KBM-7 (cell line): ENCODE measurements at places on chromosomes 5 and 9.

DNA sequence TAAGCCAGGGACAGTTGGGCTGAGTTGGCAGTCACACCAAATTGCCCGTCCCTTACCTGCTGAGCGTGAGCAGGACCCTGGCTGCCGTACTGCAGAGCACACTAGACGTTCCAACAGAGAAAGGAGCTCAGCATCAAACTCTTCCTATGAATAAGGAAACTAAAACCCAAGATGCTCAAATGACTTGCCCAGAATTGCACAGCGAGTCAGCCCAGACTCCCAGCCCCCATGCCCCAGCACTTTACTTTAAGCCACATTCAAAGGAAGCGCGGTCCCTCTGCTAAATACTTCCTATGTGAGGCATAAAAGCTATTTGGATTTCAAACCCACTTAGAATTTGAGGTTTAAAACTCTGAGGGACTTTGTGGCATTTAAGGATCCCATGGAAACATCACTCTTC is 23.9 kb downstream of the PAX5 start:
- DNase-seq: no peak

- no peak for DNase-seq
Observed at GRCh38 chr9:34574571-34574970, 15.0 kb downstream of the CNTFR start.

DNA sequence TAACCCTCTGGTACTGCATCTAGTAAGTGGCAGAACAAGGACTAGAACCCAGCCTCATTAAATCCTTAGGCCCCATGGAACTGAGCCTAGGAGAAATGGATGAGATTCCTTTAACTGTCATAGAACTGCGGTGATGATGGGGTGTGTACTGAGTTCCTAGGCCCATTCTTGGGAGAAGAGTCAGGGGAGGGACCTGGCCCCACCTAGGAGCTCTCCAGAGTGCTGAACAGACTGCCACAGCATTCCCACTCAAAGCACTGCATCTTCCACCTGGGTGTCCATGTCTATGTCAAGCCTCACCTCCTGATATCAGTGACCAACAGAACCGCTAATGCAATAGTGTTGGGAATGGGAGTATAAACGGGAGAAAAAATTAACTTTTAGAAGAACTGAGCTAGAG is 36.6 kb downstream of the TTLL11 start:
- peak; percentile 28 for DNase-seq

GRCh38 chr9:109198736-109199382 is 31.8 kb upstream of the FRRS1L start:
- no peak for DNase-seq

- no peak for DNase-seq
Observed at GRCh38 chr5:19369048-19369447, 619.0 kb downstream of the CDH18 start.

GRCh38 chr5:33166522-33166921 is 274.2 kb upstream of the TARS1 start:
- DNase-seq: peak; percentile 32

- no peak for DNase-seq
Observed at GRCh38 chr5:93831449-93831848, 90.0 kb upstream of the POU5F2 start.

DNA sequence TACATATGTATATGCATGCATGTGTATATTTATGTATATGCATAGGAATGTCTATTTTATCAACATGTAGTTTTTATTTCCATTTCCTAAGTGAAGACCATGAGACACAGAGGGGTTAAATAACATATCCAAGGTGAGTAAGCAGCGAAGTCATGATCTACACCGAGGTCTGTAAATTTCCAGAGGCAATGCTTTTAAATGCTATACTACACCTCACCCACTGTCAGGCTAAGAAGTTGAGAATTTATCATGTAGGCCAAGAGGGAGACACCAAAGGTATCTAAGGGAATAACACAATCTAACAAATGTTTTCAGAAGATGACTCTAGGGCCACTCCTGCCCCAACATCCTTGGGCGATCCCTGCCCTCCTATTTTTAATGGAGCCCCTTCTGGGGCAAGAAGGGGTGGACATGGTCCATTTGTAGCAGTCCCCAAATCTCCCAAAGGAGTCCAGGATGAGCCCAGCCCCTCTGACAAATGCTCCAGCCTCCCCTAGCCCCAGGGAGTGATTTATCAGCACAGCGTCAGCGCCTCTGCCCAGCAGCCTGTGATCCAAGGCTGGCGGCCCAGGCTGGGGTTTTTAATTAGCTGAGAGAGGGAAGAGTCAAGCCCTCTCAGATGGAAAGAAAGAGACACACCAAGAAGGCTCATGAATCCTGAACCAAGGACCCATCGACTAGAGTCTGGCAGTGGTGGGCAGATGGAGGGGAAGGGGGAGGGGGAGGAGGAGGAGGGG is 339.9 kb downstream of the ASTN2 start:
- DNase-seq: no peak

- DNase-seq: no peak
Observed at GRCh38 chr9:95545831-95546567, 29.2 kb upstream of the PTCH1 start.

DNA sequence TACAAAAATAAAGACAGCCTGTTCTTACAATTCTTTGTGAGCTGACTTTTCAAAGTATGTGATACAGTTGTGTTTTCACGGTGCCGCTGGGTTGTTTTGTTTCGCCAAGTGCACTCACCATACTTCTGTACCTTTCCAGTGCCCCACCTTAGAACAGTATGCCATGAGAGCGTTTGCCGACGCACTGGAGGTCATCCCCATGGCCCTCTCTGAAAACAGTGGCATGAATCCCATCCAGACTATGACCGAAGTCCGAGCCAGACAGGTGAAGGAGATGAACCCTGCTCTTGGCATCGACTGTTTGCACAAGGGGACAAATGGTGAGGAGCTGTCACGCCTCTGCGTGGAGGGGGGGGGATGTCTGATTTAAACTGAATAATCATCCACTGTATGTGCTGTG is 12.9 kb downstream of the CCT5 start:
- DNase-seq: no peak

- peak; percentile 61 for DNase-seq
Observed at GRCh38 chr9:86946201-86947145, 833 bp downstream of the GAS1 start.

GRCh38 chr9:111190347-111190746 is 139.7 kb downstream of the OR2K2 start:
- DNase-seq: no peak

DNA sequence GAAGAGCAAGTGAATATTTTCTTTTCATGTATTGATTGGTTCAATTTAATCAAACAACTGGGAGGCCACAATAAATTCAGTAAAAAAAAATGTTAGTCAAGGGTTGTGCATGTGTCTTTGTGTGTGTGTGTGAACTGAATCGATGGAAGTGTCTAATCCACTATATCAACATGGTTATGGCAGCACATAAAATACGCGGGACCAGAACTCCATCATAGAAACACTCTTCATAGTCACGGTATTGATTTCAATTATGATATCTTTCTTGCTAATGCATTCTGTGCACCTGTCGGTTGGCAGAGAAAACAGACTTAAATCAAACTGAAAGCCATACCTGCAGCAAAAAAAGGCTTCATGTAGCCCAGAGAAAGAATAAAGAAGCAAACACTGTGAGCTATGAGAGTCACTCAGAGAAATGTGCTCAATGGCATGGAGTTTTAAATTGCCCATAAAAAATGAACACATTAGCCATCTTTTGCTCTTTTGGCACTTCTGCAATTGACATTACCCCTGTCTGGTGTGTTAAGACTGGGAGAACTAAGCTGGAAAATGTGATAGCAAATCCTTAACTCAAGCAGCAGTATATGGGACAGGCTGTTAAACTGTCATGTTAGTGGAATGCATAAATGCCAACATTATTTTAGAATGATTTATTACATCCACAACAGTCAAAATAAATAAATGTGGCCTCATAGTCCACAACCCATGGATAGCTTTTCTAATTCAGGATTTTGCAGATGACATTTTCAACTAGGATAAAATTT is 642.4 kb upstream of the C9orf72 start:
- DNase-seq: no peak

- DNase-seq: no peak
Observed at GRCh38 chr5:74373076-74373475, 267.5 kb downstream of the ENC1 start.

- DNase-seq: no peak
Observed at GRCh38 chr9:88651682-88652633, 117.0 kb downstream of the NXNL2 start.

DNA sequence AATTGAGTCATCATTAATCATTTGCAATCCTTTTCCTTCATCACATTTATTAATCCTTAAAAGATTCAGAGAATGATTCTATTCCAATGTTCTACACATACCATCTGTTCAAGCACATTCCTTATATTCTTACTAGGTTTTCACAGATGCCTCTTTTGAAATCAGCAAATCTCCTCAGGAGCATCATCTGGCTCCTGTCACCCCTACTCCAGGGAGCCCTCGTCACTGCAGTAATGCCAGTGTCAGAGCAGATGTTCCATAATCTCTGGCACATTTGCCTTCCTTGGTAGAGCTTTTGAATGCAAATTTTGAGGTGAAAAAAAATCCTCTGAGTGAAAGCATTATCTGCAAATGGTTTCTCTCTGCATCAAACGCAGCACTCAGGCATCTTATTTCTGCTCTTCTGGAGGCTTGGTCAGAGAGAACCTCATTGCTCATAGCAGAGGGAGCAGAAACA is 7.6 kb upstream of the KCNV2 start:
- DNase-seq: no peak

DNA sequence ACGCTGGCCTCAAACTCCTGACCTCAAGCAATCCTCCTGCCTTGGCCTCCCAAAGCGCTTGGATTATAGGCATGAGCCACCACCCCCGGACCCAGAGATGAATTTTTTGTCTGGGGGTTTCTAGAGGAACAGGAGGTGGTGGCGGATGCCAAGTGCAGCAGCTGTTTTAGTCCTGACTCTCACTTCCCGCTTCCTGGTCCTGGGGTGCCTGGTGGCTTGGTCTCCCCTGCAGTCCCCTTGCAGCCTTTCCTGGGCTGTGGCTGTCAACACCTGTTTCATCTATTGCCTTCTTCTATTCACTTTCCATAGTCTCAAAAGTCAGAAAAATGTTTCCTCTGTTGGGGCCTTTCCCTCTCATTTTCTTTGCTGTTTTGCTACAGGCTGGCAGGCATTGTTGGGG is 6.5 kb upstream of the NHP2 start:
- DNase-seq: no peak

DNA sequence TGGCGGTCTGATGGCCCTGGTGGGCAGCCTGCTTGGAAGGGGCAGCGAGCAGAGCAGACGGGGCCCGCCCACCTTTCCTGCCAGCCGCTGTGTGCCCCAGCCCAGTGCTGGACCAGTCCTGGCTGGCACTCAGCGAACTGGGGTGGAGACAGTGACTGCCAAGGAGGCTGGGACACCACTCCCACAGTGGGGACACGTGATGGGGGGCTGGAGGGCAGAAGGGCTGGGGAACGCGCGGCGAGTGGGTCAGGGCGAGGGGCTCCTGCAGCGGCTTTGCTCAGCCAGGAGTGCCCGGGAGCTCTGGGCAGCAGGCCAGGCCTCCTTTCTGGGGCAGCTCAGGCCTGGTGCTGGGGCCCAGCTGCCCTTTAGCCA is 19.5 kb downstream of the NCS1 start:
- no peak for DNase-seq

GRCh38 chr5:24789611-24790351 is 145.0 kb upstream of the CDH10 start:
- no peak for DNase-seq

- DNase-seq: no peak
Observed at GRCh38 chr9:70405808-70406433, 8.5 kb downstream of the KLF9 start.

GRCh38 chr5:72137826-72138409 is 30.6 kb downstream of the MAP1B start:
- peak; percentile 29 for DNase-seq

- DNase-seq: no peak
Observed at GRCh38 chr5:160919626-160920025, 67.6 kb upstream of the ATP10B start.

- no peak for DNase-seq
Observed at GRCh38 chr9:4771788-4772187, 21.0 kb upstream of the RCL1 start.

- no peak for DNase-seq
Observed at GRCh38 chr5:153520952-153521351, 30.5 kb downstream of the GRIA1 start.

DNA sequence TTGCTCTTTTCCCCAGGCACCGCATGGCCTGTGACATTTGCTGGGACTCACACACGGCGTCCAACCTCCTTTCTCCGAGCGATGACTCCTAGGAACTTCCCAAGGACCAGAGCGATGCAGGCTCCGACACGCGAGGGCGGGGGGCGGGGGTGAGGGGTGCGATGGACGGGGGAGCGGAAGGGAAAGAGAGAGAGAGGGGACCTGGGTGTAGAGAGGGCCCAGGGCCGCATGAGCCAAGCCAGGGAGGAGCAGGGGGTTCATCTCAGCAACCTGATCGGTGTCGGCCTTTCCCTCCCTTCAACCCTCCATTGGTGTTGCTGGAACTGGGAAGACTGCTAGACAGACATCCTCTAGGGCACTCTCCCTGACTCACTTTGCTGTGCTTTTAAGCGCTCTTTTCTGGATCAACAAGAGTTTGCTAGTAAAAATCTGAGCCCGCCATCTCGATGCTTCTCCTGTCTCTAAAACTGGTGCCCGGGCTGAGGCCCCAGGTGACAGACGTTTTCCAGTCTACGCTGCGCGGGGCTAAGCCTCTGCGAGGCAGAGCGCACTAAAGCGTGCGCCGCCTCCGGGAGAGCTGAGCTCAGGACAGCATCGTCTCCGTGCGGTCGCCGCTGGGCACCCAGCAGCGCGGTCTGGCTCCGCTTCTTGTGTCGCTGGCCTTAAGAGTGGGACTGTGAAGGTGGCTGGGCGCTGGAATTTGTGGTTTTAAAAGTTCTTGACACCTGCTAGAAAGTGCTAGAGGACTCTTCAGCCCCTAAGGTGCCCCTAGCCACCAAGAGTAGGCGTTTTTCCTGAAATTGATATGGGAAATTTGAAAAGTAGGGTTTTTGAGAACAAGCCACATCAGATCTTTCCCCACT is 1.0 kb upstream of the TSLP start:
- DNase-seq: no peak

GRCh38 chr9:32004431-32005076 is 379.9 kb upstream of the ACO1 start:
- DNase-seq: no peak

DNA sequence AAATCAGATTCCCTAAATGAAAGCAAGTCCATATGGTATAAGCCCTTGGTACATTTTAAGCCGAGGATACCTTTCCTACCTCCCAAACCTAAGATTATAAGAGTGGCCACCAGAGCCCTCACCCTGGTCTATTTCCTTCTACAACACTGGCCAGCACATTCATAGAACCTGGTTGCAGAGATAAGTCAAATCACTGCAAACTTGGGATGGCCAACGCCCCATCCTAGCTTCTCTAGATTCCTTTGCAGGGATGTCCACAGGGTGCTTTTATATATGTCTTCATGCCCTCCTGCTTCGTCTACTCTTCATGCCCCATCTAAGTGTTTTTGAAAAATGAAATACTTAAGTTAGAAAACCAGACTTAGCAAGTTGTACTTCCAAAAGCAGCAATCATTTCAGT is 41.8 kb downstream of the SH3RF2 start:
- DNase-seq: no peak

GRCh38 chr5:83552275-83552674 is 80.7 kb downstream of the VCAN start:
- DNase-seq: no peak
